Stimulated activated CD8-positive, alpha-beta memory T cell treated with anti-CD3 and anti-CD28 coated beads, Interleukin-4, amount 100 ng/mL, for 4 hours (primary cell): ENCODE measurements at places on chromosomes 1 and 21.

DNA sequence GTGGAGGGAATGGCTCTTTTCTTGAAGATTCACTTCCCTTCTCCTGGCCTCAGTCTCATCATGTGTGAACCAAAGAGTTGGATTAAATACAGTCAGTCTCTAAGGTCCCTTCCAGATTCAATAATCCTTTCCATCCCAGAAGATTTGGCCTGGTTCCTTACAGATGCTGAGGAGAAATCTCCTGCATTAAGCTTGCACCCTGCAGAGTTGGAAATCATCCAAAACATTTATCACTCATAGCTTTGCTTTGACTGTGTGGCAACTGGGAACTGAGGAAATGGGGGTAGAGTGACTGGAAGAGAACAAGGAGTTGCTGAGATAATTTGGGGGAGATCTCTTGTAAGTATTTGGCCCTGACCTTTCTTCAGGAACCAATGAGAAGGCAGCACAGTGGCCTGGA is 220.5 kb upstream of the SGIP1 start:
- DNase-seq = no peak

DNA sequence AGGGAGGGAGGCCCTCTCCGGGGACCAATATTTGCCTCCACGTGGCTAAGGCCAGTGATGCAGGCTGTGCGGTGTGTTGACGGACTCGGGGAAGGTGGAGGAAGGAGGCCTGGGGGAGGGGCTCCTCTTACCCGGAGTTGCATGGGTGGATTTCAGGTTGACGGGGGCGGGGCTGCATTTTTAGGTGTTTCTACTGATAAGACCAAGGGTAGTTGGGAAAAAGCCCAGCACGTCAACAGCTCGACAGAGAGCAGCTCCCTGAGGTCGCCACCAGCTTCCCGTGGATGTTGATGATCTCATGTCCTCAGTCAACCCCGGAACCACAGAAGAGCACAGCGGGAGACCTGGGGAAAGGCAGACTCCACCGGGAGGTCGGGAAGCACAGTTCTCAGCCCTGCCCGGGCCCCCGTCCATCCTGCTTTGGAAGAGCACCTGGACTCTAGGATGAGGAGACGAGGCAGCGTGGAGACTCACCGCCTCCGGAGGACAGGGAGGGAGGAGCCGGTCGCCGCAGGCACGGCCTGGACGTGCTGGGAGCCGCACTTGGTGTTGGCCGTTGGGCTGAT is 32.9 kb upstream of the COL6A1 start:
- DNase-seq = no peak

DNA sequence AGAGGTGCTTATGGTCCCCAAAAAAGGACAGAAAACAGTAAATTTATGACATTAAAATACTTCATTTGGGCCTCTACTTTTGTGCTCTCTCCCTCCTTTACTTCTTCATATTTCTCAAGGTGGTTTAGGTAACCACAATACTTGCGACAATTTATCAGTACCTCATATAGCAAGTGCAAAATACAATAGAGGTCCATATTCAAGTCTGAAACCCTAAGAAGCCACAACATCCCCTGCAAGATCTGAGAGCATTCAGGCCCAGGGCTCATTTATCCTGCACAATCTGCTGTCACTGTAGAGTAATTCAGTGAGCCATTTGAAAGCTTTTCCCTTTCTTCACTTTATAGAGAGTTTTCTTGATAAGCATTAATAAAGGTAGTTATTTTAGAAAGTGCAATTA is 24.2 kb upstream of the ATP6V1G3 start:
- no peak for DNase-seq

- no peak for DNase-seq
Measured at GRCh38 chr1:156741481-156741983, 644 bp upstream of the MRPL24 start.

GRCh38 chr1:183101081-183101480 is 77.9 kb downstream of the LAMC1 start:
- DNase-seq = no peak

DNA sequence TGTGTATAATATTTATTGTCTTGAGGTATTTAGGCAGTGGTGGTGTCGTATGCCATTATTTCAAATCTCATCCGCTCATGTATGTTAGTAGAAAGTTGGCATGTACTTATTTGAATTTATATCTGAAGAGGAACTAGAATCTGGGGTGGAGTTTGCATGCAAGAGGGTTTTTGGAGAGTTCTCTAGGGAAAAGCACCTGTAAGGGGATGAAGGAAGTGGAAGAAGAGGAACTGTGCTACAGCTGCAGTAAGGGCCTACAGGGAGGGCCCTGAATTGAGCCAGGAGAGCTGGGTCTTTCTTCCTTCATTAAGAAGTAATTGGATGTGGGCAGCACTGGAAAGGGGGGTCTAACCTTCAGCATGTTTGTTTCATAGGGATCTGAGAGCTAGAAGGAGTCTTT is 197.2 kb downstream of the HMCN1 start:
- no peak for DNase-seq

DNA sequence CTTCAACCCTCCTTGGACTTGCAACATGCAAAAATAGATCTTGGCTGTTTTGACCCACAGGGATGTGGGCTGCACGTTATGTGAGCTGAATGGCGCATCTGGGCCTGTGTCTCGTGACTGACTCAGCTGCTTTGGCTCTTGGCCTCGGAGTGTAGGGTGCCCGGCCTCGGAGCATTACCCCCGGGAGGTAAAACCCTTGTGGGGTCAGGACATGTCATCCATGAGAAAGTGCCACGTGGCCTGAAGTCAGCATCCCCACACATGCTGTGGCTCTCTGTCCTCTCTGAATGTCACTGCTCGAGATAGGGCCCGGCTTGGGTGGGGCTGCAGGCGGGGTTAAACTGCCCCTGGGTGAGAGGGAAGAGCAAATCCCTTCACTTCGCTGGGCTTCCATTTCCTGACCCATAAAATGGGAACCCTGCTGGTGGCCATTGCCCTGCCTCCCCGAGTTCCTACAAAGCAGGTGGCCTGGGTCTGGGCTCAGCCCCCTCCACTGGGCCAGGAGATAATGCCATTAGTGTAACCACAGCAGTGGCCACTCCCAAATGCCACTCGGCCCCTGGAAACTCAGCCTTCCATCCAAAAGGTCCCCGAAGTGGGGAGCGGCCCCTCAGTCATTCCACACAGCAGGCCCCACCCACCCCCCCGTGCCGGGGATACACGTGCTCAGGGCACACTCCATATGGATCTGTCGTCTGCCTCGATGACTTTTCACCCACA is 22.8 kb upstream of the TSPEAR start:
- no peak for DNase-seq

- DNase-seq = no peak
Measured at GRCh38 chr1:109131800-109132199, 17.9 kb downstream of the ELAPOR1 start.

GRCh38 chr1:96076589-96076988 is 645.0 kb upstream of the PTBP2 start:
- no peak for DNase-seq

DNA sequence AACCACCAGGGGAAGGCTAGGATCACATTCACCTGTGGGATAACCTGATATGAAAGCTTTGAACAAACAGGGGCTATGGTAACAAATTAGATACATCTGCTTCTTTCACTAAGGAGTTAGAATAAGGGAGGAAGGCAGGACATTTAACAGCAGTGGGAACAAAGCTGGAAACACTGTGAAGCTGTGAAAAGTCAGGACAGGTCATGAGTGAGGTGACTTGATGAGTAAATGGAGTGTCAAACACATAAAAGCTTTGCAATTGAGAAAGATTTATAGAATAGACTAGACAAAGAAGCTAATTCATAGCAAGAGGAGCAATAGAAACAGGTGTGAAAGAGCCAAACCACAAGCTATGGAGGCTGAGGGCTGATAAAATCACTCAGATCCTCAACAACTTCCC is 110.0 kb downstream of the ASTN1 start:
- DNase-seq = no peak

DNA sequence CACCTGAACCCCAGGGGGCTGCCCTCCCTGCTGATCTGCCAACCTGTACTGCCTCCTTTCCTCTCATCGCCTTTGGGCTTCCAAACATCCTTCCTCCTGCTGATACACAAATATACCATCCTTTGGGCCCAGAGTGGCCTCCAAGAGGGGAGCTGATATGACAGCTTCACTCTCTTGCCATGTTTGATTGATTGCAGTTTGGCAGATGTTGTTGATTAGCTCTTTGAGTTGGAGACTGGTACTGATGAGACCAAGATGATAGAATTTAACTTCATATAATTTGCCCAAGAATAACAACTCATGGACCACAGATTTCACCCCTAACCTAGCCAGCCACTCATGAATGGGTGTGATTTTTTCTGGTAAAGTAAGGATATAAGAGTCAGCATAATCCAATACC is 227.8 kb downstream of the HHAT start:
- DNase-seq = no peak

GRCh38 chr1:150627826-150628410 is 1.5 kb downstream of the ENSA start:
- DNase-seq = no peak

DNA sequence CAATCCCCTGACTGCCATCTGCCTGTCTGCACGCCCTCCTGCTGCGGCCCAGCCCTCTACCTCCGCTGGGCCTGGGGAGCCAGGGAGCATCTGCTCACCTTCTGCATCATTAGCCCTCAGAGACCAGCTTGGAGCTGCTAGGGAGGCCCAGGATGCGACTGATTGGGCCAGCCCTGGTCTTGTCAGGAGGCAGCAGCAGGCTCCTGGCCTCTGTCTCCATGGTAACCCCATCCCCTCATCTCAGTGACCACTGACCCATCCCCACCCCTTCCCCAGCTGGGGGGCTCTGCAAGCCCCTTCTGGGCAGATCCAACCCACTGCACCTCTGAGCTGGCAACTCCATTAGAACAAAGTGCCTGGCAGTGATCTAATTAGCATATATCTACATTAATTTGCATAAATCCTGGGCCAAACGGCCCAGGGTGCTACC is 37.7 kb downstream of the NKAIN1 start:
- DNase-seq = no peak

- DNase-seq = no peak
Measured at GRCh38 chr1:39854314-39854713, 29.0 kb downstream of the TRIT1 start.

DNA sequence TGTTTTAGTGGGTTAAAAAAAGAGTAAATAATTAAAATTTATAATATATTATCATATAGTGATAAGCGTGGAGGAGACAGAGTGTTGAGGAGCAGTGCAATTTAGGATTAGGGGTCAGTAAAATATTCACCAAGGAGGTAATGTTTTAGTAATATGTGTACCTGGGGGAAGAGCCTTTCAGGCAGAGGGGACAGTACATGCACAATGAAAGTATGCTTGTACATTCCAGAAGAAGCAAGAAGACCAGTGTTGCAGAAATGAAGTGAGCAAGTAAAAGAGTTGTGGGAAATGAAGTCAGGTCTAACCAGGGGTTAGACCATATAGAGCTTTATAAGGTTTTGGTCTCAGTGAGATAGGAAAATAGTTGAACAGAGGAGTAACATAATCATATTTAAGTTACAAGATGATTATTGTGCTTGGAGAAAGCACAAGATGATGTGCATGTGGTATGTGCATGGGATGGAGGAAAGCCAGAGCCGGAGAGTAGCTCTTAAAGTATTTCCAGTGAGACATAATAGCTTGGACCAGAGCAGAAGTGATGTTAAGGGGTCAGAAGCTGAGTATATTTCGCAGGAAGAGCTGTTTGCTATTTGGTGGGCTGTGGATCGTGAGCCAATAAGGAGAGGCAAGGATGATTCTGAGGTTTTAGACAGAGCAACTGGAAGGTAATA is 44.8 kb downstream of the SNX7 start:
- no peak for DNase-seq

DNA sequence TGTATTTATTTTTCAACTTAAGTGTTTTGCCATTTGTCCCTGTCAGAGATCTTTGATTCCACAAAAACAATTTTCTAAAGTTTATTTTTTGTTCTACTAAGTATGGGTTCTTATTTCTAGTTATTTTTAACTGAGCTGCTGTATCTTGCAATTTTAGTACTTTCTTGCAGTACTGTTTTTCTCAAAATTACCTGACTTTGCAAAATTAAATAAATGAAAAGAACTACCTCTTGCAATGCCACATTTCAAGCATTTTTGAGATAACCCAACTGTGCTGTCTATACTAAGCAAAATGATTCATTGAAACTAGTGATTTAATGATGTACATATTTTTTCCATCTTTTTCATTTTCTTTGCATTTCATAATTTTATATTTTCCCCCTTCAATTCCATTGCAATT is 71.5 kb upstream of the ADGRL2 start:
- DNase-seq = no peak

DNA sequence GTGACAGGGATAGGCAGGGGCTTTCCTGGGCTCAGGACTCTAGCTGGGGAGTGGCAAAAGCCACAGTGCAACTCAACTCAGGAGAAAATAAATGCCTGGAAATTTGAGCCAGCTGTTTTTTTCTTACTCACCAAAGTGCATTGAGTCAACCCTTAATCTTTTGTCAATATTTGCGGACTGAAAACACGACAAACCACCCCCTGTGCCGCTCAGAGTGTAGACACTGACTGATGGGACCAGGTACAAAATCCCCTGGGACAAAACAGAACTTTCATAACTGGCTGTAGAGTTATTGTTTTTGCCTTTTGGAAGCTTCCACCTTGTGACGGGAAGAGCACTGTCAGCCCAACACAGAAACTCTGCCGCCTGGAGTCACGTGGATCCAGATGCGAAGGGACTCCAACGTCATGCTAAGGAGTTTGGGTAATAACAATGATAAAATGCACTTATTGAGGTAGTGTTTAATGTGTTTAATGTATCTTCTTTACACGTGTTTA is 164.6 kb downstream of the PLPP3 start:
- DNase-seq = no peak

DNA sequence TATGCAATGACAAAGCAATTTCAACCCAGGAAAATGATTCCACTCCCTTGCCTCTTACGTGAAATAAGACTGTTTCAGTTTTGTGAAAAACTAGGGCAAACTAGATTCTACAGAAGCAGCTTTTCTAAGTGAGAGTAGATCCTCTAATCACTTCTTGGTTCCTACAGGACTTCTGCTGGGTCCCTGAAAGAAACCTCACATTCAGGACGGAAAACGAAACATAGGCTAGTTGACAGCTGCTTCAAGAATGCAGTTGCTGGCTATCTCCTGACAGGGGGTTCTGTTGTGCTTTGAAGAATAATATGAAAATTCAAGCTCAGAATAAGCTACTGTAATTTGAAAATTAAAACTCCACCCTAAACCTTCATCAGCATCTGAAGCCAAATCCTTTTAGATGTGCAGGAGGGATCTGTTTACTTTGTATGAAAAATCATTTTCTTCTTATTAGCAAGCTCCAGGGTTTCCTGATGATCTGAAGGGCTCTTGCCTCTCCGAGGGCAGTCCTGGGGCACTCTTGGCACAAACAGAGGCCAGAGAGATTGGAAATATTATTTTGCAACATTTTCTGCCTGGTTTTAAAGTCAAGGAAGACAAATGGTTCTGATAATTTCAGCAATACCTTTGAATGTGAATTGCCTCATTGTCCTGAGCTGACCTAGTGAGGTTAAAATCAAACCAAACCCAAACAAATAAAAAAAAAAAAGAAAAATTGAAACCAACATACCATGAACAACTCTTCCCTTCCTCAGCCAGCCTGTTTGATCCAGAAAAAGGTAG is 55.0 kb downstream of the NTMT2 start:
- no peak for DNase-seq

- no peak for DNase-seq
Measured at GRCh38 chr1:230591678-230592077, 50.6 kb upstream of the COG2 start.

- DNase-seq = no peak
Measured at GRCh38 chr1:240193679-240194078, 102.0 kb downstream of the FMN2 start.
